Activated CD4-positive, CD25-positive, alpha-beta regulatory T cell (primary cell): ENCODE measurements at places on chromosomes 1 and 21.

DNA sequence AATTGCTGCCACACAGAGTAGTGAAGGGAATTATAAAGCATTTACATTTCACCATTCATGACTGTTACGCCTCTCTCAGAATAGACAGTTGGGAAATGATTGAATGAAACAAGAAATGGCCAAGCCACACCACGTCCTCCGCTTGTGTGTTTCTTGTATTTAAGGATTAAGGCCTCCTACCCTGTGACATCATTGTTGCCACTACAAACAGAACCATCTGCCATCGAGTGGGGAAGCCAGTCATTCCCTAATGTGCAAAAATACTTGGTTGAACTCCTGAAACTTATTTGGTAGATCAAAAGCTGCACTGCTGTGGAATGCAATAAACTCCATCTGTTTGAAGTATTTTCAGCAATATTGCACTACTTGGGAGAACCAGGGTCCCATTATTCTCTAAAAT, 99.0 kb upstream of the C1orf105 start:
- no peak for DNase-seq

GRCh38 chr1:71562298-71562697, 481.5 kb upstream of the ZRANB2 start:
- no peak for DNase-seq

GRCh38 chr1:116817582-116818064, 63.4 kb downstream of the CD2 start:
- DNase-seq = peak; percentile 47

DNA sequence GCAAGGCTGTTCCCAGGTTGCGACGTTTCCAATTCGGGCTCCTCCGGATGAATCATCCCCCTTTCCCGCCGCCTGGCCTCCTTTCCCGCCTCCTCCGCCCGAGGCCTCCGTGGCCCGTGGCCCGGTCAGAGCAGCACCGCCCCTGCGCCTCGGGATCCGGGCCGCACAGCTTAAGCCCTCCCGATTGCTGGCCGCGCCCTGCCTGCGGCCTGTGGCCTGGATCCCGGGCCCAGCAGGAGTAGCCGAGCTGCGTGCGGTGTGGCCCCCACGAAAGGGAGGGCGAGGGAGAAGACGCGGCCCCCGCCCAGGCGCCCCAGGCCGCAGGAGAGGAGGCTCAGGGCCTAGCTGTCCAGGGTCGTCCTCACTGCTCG, 1.0 kb downstream of the TMEM200B start:
- no peak for DNase-seq

- DNase-seq = peak; percentile 9
These were observed 21.8 kb downstream of the EXOC8 start for GRCh38 chr1:231315887-231316286.

DNA sequence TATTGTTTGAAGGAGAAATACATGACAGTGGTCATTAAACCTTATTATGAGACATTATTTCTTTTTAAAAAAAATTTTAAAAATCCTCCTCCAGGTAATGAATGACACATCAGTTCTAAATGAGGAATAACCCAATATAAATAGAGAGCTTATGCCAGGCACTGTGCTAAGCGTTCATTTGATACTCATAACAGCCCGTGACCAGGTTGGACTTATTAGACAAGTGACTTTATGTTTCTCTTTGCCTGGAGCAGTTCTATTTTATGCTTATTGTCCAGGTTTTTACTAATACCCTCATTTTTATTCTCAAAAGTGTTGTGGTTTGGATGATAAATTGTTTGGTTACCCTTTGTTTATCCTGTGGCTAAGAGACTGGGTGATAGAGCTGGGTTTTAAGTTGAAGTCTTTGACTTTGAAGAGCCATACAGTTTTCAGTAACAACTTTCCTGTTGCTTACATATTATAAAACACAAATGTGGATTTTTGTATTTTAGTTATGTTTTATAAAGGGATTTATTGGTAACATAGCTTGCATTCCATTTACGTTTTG, 84.2 kb downstream of the RABGAP1L start:
- no peak for DNase-seq

DNA sequence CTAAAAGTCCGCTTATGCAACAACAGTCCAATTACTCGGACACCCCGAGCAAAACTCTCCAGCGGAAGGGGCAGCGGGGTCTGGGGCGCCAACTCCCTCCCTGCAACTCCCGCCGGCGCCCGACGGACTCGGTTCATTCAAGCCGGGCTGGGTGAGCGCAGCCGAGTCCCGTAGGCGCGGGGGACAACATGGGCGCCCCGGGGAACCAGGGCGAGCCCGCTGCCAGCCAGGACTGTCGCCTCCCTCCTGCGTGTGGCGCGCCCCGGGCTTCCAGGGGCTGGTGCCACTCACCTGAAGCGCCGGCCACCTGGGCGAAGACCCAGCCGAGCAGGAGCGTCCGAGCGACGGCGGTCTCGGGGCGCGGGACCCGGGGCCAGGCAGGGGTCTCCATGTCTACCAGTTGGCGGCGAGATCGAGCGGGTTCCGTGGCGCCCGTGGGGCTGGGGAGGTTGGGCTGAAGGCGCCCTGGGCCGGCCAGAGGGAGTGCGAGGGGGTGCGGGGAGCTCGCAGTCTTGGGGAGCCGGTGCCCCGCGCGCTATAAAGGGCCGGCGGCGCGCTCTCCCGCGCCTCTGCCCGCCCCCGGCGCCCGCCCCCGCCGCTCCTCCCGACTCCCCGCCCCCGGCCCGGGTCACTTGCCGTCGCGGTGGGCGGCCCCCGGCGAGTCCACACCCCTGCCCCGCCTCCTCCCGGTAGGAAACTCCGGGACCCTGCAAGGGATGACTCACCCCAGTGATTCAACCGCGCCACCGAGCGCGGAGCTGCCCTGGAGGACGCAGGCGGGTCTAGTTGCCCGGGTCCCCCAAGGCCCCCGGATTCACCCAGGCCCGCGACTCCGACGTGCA, at the start of gene F3:
F3 (minus strand) TSS at position 514 of the 842 bp plus-strand sequence; CDS start at position 391, 123 bp downstream.
- DNase-seq = no peak

GRCh38 chr21:43766734-43767497, 9.2 kb downstream of the CSTB start:
- DNase-seq = no peak

DNA sequence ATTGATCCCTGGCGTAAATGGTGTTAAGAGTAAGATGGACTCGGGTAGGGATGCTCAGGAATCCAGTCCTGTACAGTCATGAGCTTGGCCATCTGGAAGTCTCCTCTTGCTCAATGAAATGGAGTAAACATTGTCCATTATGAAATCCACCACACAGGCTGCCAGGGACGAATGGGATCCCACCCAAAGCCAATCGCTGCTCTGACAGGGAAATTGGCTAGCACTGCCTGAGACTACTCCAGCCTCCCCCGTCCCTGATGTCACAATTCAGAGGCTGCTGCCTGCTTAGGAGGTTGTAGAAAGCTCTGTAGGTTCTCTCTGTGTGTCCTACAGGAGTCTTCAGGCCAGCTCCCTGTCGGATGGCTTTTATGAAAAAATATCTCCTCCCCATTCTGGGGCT, at the start of gene HSD11B1:
HSD11B1 (plus strand) TSS at position 263 of the 400 bp plus-strand sequence; CDS start at position 360, 97 bp downstream.
- no peak for DNase-seq

DNA sequence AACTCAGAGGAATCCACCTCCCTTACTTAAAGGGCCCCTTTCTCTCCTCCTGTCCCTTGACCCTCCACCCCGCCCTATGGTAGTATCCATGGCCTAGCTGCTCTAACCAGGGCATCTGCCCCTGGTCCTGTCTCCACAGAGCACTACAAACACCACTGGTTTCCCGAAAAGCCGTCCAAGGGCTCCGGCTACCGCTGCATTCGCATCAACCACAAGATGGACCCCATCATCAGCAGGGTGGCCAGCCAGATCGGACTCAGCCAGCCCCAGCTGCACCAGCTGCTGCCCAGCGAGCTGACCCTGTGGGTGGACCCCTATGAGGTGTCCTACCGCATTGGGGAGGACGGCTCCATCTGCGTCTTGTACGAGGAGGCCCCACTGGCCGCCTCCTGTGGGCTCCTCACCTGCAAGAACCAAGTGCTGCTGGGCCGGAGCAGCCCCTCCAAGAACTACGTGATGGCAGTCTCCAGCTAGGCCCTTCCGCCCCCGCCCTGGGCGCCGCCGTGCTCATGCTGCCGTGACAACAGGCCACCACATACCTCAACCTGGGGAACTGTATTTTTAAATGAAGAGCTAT, 1.7 kb downstream of the BTG2 start:
- DNase-seq = no peak

- DNase-seq = no peak
These were observed 100.2 kb downstream of the GTF2B start for GRCh38 chr1:88791192-88791591.

DNA sequence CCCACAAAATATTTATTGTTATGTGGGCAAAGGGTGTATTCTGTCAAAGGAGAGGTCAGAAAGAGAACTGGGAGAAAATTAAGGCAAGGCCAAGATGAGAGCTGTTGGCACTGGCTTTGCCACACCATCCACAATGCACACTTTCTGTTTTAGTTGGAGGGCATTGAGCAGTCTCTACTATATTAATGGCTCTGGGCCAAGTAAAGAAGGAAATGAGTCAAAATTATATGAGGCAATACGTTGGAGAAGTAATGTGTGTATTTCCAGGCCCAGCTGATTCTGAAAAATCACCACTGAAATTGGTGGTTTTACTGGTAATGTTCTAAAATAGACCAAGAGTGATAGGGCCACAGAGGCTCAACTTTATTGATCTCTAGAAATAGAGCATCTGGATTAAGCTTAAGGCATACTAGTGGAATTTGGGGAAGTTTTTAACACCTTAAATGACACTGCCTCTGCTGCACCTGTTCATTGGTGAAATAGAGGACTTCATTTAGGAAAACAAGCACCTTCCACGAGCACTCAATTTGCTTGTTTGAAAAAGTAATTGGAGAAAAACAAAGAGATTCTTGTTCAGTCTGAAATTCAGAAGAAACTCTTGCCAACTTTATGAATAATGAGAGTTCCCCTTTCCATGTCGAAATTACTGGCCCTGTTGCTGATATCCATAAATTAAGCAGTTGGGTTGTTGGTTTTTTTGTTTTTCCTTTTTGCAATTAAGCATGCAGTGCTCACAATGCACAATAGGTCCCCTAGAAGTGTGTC, 424.9 kb downstream of the ADGRL2 start:
- DNase-seq = no peak

- no peak for DNase-seq
These were observed 191.9 kb downstream of the AK5 start for GRCh38 chr1:77473690-77474089.

DNA sequence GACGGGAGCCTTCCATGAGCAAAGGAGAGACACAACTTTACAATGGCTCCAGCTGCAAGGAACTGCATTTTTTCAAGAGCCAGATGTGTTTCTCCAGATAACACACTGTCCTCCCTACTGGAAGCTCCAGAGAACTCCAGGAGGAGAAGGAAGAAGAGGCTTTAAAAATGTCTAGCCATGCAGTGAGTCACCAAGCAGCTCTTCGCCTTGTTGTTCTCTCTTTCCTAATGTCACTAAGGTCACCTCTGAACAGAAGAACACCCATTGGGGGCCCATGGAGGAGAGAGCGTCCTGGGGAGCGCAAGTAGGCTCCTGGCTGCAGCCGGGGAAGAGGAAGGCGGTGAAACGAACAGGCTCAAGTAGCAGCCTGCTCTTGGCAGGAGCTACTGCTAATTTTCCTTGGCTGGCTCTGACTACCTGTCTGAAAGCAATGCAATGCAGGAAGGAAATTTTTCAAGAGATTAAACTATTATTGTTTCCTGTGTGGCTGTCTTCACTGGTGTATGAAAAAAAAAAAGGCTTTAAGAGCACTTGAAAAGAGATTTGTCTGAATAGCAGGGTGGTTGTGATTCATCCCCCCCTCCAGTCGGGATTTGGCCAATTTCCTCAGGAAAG, 321.9 kb downstream of the SETD4 start:
- no peak for DNase-seq

GRCh38 chr1:81998165-81998564, 197.4 kb downstream of the ADGRL2 start:
- no peak for DNase-seq

DNA sequence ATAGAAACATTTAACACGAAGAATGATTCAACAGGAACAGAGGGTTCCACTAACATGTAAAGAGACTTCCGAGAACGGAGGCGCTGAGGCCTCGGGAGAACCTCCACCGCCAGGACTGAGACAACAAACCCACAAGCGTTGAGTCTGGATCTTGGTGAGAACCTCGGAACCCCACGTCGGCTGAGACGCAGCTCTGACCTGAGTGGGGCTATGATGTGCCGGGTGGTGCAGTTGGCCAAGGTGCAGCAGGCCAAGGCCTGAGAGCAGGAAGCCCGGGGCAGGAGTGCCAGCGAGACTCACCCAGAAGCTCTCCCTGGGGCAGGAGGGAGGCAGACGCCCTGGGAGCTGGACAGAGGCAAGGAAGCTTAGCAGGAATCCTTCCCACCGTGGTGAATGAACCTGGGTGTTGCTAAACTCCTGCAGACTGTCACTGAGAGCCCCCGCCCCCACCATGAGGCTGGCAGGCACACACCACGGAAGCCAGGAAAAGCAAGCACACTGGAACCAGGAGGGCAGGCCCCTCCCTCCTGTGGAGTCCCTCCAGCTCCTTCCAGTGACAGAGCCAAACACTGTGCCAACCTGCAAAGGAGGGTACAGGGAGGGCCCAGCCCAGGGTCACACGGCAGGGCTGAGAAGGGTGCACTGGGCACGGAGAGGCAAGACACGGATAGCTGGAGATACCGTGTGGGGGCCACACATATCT, 34.8 kb downstream of the WDR4 start:
- DNase-seq = no peak

GRCh38 chr1:32345289-32345827, 9.3 kb upstream of the MARCKSL1 start:
- no peak for DNase-seq

- DNase-seq = no peak
These were observed 252.2 kb downstream of the ZP4 start for GRCh38 chr1:237638555-237638954.

GRCh38 chr1:37840711-37841110, 18.7 kb downstream of the MTF1 start:
- no peak for DNase-seq

DNA sequence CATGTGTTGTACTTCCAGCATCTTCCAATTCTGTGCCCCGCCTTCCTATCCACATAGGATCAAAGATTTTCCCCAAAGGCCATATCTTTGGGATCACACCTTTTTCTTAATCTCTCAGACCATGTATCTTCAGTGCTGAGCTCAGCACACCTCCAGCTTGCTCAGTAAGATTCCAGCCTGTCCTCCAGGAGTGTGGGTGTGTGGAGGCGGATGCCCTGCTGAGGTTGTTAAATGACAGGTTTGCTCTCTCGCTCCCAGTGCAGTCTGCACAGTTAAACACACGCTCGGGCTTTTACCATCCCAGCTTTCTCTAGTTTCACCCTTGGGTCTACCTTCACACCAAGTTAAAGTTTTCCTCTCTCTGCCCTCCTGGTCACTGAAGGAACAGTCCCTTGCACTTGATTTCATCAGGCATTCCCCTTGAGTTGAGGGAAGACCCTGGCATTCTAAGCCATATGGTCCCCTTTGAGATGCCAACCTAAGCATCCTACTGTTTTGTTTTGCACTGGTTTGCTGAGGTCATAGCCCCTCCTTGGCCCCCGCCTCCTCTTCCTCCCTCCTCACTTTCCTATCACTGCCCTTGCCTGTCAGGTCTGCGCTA, 13.7 kb downstream of the MYOG start:
- no peak for DNase-seq

- DNase-seq = no peak
These were observed 92.9 kb upstream of the BARHL2 start for GRCh38 chr1:90809996-90810395.
